Activated naive CD8-positive, alpha-beta T cell treated with anti-CD3 and anti-CD28 coated beads, Interleukin-2, amount 50 U/mL, for 24 hours (primary cell): ENCODE measurements at places on chromosomes 7 and 10.
A peak's percentile ranks its signal among the peaks of the same experiment; 100 is the strongest.

- no peak for DNase-seq
These were observed 368.7 kb downstream of the AUTS2 start for GRCh38 chr7:69966766-69967591.

DNA sequence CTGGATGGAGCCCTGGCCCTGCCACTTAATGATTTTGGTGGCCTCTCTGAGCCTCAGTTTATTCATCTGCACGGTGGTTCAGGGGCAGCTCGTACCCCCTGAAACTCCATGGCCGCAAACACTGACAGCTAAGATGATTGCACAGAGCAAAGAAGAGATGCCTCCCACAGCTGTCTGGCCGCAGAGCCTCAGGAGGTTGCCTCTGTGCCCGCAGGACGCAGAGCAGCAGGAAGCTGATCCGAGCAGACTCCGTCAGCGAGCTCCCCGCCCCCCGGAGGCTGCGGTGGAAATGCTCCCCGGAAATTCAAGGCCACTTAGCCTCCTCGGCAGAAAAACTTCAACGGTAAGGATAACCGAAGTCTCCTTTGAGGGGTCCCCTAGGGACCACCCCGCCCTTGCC is 30.2 kb upstream of the C10orf53 start:
- DNase-seq: peak; percentile 59

GRCh38 chr10:24209432-24209771 is 464 bp downstream of the KIAA1217 start:
- DNase-seq: peak; percentile 31

GRCh38 chr10:63994371-63994770 is 473.2 kb downstream of the REEP3 start:
- no peak for DNase-seq

- DNase-seq: no peak
These were observed 1073.6 kb downstream of the SORCS3 start for GRCh38 chr10:105714728-105715127.

DNA sequence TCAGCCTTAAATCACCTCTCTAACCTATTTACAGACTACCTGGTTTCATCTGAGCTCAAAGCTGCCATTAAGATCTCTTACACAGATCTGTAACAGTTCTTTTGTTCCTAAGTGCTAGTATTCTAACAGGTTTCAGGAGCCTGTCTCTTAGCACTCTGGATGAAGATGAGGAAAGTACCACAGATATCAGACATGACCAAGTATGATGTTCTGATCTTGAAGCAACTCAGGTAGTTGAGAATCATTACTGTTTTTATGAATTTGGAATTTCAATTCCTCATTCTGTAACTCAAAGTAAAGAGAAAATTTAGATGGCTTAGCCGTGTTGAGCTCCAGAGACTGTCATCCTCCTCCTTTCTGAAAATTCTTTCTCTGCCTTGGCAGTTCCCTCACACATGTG is 30.8 kb downstream of the CCDC186 start:
- DNase-seq: no peak

GRCh38 chr7:1357601-1358271 is 101.5 kb downstream of the MICALL2 start:
- DNase-seq: peak; percentile 21

GRCh38 chr7:101241443-101242349 is 3.2 kb downstream of the FIS1 start:
- DNase-seq: no peak

- no peak for DNase-seq
These were observed 66.8 kb downstream of the POU6F2 start for GRCh38 chr7:39044489-39044888.

DNA sequence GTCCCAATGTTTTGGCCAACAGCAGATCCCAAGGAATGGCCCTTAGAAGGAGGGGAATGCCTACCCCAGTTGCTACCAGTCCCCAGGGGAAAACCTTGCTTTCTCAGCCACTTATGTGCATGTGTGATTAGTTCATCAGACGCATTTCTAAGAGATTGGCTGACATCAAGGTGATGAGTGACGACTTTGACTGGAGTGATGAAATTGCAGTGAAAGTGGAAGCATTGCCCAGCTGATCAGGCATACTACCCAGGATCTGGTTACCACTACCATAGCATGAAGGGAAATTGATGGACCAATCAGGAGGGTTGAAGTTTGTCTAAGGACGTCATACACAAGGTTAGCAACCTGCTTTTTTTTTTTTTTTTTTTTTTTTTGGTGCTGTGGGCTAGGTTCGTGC is 90.3 kb upstream of the ELMO1 start:
- no peak for DNase-seq

DNA sequence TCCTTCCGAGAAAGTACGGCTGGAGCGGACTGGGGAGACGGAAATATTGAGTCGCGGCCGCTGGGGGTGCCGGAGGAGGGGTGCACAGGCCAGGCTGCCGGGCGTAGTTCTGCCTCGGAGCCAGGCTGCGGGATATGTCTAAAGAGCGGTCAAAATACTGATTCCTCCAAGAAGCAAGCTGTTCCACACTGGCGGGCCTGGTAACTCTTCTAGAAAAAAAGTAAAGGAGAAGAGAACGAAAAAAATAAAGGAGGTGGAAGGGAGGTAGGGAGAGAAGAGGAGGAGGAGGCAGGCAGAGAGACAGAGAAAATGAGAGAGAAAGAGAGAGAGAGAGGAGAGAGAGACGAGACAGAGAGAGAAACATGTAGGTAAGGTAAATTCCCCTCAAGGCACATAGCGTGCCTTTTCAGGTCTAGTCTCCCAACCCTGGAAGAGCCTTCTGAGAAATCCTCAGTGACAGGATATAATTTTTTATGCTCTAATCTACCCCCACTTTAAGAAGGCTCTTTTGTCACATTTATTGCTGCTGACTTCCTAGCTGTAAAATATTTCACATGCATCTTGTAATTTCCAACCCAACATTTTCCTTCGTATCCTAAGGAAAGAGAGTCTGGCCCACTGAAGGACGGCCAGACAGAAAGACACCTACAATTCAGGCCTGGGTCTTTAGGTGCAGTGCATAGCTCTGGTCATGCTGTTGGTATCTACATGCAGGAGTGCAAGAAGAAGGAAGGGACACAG is 5.7 kb downstream of the DLX5 start:
- no peak for DNase-seq

DNA sequence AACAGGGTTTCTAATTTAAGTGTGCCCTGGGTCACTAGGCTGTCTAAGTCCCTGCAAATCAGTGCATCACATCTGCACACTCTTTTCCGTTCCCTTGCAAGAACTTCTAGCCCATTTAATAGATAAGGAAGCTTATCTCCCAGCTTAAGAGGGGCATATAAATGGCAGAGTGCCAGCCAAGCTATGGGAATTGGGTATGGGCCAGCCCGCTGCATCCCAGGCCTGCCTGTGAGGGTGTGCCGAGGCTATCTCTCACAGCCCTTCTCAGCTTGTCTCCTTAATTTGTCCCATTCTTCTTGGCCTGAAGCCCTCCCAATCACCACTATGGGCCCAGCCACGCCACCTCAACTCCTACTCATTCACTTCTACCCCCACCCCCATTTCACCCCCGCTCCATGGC is 14.7 kb downstream of the AQP1 start:
- no peak for DNase-seq

DNA sequence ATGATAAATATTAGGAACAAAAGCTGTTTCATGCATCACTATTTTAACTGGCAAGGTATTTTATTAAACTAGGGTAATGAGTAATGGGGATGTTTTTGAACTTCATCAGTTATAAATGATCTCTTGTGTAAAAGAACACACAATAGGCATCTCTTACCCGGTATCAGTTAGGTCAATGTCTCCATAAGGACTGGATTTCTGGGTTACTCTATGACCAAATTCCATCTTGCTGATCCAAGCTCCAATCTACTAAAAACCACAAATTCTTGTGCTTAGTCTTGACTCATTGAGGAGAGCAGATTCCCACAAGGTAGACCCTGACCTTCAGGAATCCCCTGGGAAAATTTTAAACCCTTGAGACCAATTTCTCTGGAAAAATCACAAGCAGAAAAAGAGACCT is 1167.7 kb downstream of the XPNPEP1 start:
- DNase-seq: no peak

- no peak for DNase-seq
These were observed 205.2 kb upstream of the SVIL start for GRCh38 chr10:29839826-29840515.

- no peak for DNase-seq
These were observed 30.8 kb downstream of the SLC16A9 start for GRCh38 chr10:59678884-59679301.

DNA sequence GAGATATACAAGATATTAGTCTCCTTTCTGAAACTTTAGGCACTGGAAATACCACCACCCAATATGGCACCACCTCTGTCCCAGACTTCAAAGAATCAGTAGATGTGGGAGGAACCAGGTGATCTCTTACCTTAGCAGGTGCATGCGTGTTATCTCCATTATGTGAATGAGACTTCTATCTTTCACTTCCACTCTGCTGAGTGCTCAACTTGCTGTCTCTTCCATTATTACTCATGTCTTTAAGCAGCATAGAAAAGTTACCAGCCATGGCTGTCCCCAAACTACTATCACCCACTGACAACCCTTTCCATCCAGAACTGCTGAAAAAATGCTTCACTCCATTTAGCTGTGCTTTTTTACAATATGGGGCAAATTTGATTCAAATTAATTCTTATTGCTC is 101.5 kb upstream of the PRSS1 start:
- no peak for DNase-seq

DNA sequence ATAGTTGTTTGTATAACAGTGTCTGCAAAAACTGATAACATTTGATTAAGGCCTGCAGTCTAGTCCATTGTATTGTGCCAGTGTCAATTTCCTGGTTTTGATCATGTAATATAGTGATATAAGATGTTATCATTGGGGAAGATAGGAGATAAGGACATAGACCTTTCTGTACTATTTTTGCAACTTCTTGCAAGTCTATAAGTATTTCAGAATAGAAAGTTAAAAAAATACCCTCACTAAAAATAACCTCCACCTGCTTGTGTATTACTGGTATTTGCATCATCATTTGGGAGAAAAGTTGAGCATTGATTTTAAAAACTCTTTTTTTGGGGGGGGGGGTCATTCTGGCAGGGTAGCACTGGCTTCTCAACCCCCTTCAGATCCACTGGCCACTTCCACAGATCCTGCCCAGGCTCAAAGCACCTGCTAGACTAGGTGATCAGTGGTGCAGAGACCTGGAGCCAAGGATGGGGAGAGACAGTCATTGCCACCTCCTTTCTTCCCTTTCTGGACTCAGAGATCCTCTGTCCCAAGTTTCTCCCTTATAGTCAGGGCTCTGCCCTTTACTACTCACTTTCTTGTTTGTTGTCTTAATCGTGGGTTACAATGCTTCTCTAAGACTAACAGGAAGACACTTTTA is 103.0 kb downstream of the RBM20 start:
- no peak for DNase-seq

DNA sequence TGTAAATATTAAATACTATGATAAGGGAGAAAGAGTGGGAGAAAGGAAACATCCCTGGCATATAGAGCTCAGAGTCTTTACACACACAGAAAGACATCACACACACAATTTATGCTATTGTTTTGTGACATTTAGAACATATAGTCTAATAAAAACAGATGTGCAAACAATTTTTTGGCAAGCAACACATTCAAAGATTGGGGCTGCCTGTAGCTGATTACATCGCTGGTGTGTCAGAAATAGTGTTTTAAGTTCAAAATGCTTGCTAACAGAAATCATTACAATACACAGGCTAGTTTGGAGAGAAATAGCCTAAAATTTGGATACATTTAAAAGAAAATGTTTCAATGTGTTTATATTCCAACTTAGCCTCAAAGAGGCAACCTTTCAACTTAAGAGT is 256.7 kb upstream of the NPVF start:
- no peak for DNase-seq

GRCh38 chr7:30040938-30041337 is 12.7 kb downstream of the PLEKHA8 start:
- no peak for DNase-seq
